Activated naive CD4-positive, alpha-beta T cell treated with anti-CD3 and anti-CD28 coated beads, Interleukin-2, amount 50 U/mL, for 16 hours (primary cell): ENCODE measurements at places on chromosomes 6 and 20.

DNA sequence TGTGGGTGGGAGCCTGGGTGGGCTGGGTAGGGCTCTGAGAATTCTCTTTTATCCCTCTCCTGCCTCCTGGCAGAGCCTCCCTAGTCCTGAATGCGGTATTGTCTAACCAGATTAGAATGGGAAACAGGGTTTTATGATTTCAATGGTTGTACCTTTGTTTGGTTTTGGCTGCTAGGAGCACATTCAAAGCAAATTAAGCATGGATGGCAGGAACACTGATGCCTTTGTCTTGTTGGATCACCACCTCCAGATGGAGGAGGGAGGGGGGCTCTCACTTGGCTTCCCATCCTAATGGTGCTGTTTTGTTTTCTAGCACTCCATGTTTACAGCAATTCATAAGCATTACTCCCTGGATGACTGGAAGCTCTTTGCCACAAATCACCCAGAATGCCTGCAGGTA, 11.6 kb downstream of the GMPR start:
- no peak for DNase-seq

- no peak for DNase-seq
Observed at GRCh38 chr6:89154131-89154530, 8.3 kb downstream of the PM20D2 start.

DNA sequence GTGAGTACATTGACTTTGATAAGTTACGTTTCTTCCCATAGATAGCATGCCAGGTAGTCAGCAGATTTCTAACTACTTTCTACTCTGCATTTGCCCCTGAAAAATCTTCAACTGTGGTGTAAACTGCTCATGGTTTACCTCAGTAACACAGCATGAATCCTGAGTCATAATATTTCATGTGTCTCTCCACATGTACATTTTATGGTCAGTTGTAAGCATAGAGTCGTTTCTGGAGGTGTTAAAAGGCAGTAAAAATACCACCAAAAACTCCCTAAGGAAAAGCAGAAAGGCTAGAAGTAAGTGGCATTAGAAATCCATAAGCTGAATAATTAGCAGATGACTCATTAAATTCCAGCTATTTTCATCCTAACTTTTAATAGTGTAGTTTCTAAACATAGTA, 4.1 kb upstream of the GPR63 start:
- DNase-seq = no peak

DNA sequence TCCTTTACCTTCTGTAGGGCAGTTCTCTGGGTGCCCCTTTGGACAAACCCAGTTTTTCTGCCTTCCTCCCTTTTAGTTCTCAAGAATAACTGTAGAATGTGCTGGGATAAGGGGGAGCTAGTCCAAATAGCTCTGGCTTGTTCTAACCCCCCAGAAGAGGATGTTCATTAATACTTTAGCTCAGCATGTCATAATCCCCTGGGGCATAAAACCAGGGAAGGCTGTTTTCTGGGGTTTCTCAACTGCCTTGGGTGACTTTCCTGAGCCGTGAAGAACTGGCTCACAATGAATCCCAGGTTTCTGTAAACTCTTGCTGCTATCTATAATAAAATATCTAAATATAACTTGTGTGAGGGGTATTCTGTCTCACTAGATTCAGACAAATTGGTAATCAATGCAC, 44.5 kb upstream of the RNF217 start:
- DNase-seq = no peak

DNA sequence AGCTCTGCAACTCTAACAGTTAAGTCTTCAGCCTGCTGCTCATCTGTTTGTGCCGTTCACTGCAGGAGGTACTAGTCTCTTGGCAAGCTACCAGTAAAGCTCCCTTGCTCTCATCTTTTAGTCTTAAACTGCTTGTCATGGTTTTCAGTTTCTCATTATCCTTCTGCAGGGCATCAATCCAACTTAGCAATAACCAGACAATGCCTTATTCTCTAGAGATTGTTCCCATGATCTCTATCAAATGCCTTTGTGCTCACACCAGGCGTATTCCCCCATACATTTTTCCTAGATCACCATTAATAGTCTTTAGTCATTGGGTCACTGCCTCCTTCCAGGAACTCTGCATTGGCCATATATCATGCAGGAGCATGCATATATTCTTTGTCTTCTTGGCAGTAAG, 171.3 kb downstream of the GRM1 start:
- DNase-seq = no peak
